ENCODE measurements at places on chromosomes 7 and 10.
A peak's percentile ranks its signal among the peaks of the same experiment; 100 is the strongest.

- peak; percentile 80 for DNase-seq
Observed at GRCh38 chr10:25493122-25493893, 318.5 kb downstream of the GPR158 start.

DNA sequence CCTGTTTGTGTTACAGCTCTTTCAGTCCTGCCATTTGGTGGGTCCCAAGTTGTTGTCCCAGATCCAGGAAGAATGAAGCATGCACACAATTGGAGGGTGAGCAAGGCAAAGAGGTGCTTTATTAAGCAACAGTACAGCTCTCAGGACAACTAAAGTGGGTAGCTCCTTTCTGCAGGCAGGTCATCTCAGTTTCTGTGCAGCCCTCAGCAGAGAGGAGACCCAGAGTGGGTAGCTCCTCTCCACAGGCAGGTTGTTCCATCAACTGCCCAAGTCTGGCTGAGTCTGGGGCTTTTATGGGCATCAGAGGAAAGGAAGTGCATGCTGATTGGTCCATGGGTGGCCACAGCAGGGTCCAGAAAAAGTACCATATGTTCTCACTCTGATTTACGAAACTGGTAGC lies 624.5 kb downstream of the LRMDA start:
- DNase-seq, result no peak

DNA sequence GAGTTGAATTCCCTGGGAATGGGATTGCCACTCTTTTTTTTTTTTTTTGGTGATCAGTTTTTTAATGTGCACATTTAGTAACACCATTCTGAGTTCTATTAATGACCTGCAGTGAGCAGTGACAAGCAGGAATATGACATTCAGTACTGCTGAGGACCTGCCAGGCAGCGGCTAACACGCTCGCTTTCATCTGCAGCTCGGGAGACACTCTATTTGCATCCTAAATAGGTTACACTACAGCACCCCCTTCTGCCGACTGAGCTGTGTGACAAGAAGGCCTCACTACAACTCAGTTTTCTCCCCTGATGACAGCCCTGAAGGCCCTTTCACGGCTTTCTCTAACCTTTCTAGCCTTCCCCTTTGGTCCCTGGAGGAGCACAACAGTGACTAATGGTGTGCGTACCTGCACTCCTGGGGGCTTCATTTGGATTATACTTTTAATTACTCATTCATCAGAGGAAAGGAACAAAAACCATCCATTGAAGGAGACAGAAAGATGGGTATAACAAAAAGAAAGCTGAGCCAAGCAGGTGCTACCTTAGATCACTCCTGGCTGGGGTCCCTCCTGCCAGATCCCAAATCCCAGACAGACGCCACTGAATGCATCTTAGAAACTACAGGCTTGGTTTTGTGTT lies 872.4 kb downstream of the LRMDA start:
- peak; percentile 88 for DNase-seq

DNA sequence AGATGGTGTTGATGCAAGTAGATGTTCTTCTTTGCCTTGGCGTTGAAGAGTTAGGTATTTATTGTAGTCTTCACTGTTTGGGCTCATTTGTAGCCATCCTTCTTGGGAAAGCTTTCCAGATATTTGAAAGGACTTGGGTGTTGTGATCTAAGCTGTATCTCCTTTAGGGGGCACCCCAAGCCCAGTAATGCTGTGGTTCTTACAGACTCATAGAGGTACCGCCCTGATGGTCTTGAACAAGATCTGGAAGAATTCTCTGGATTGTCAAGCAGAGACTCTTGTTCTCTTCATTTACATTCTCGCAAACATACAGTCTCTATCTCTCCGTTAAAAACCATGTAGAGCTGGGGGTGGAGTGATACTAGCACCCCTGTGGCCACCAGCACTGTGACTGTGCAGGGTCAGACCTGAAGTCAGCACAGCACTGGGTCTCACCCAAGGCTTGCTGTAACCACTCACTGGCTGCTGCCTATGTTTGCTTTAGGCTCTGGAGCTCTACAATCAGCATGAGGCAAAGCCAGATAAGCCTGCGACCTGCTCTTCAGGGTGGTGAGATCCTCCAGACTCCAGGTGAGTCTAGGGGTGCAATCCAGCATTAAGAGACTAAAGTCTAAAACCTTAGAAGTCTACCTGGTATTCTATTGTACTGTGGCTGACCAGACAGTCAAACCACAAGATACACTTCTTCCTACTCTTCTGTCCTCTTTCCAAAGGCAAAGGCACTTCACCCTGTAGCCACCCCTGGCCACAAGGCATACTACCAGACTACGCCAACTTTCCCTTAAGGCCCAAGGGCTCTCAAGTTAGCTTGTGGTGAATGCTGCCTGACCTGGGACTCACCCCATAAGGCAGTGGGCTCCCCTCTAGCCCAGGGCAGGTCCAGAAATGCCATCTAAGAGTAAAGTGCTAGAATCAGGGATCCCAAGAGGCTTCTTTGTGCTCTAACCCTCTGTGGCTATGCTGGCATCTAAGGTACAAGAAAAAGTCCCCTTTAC lies 209.7 kb upstream of the TMEM196 start:
- peak; percentile 64 for DNase-seq

- no peak for DNase-seq
Observed at GRCh38 chr7:47322731-47323130, 259.2 kb downstream of the TNS3 start.

DNA sequence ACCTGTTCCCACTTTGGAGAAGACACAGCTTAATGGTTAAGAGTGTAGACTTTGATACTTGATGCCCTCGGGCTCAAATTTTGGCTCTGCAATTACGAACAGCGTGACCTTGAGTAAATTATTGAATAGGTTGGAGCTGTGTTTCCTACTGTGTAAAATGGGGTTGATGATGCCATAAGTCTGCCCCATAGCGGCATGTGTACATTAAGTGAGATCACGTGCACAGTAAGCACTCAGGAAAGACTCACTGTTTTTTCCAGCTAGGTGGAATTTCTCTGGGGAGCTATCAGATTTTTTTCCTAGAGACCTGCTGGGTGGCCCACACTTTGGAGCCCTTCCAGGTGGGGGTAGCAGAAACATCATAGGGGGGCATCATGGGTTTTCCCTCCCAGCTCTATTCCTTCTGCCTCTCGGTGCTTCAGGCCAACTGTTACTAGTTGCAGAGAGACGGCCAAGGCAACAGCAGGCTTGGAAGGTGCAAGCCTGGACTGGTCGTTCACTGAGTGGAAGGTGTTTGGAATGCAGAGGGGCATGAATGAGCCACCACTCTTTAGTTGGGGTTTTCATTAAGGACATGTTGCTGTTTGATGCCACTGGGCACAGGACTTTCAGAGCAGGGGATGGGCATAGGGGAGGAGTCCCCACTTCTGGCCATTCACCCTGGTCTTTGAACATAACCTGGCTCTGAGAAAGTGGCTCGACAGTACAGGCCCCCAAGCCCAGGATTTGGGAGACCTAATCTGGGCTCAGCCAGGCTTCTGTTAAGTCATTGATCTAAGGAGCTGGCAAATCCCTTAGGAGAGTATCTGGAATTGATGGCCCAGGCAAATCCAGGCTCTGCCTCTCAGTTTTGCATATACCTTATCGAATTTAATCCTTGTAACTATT lies 64.0 kb downstream of the SYPL1 start:
- no peak for DNase-seq

DNA sequence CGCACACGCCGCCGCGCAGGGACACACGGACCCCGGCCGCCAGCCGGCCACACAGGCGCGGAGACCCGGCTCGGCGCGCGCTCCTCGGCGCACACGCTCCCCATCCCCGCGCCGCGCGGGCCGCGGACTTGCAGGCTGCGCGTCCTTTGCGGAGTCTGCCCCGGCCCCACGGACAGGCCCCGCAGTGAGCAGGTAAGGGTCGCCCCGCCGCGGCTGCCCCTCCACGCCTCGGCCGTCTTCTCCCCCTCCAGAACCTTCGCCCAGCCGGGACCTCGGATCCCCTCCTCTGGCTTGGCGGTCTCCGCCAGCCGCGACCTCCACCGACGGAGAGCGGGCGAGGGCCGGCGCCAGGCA lies 356 bp downstream of the ADCYAP1R1 start:
- DNase-seq, result no peak

- no peak for DNase-seq
Observed at GRCh38 chr10:24625778-24626177, 97.9 kb downstream of the ARHGAP21 start.

GRCh38 chr10:7857262-7857661 lies 39.0 kb downstream of the TAF3 start:
- no peak for DNase-seq

GRCh38 chr10:7092603-7093002 lies 318.2 kb downstream of the SFMBT2 start:
- no peak for DNase-seq

DNA sequence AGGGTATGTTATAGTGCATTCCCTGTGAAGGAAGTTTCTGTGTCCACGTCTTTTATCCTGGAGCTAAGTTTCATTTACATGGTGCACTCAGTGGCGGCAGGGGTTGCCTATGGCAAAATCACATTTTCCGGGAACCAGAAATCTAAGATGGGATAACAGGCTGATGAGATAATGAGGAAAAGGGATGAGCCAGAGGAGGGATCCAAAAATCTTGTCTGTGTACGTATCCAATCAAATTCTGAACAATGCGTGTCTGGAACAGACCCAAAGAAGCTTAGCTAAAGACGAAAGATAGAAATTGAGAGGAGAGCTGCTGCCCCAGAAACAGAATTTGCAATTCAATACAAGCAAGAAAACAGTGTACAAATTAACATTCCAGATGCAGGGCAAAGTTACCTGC lies 16.1 kb downstream of the LANCL2 start:
- DNase-seq, result no peak

GRCh38 chr7:41910940-41911600 lies 208.2 kb upstream of the INHBA start:
- no peak for DNase-seq

DNA sequence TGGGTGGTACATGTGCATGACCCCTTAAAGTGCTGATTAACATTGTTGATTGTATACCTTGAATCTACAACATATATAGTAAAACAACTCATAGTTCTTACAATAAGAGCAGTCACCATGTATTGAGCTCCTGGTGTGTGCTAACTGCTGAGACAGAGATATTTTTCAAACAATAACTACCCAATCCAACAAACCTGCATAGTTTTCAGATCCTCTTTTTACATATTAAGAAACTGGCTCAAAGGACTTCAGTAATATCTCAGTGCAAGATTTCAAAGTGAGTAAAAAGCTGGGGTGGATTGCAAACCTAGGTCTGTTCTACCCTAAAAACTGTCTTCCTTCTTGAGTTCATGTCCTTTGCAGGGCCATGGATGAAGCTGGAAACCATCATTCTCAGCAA lies 272.2 kb downstream of the SNX13 start:
- no peak for DNase-seq

GRCh38 chr10:63940277-63940922 lies 419.2 kb downstream of the REEP3 start:
- no peak for DNase-seq

DNA sequence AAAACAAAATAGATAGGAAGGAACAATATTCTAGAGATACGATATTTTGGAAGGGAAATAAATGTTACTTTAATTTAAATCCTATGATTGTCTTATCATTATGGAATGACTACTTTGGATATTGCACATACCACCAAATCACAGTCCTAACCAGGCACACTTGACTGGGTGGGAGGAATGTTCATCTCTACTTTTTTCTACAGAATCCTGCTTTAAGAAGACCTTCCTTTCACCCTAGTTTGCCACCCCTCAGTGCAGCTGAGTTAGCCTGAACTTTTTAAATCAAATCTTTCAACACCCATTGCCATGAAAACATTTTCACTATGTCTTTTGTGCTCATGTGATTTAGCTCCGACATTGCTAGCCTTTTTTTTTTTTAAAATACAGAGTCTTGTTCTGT lies 38.1 kb downstream of the RELN start:
- DNase-seq, result no peak

DNA sequence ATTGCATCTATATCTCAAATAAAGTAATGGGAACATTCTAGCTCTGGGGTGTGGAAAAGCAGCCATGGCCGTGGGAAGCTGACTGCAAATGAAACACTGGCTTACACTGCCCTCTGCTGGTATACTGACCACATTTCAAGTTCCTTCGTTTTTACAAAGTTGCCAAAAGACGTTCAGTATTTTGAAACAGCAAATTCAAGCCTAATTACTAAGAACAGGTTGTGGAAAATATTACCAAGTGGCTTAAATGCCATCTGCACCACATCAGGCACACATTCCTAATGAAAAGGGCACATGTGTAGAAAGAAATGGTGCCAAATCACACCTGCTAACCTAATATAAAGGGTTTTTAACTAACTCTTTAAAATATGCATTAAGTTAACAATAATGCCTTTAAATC lies 83.9 kb downstream of the JAZF1 start:
- DNase-seq, result peak; percentile 42

- no peak for DNase-seq
Observed at GRCh38 chr10:31760674-31761081, 168.0 kb downstream of the ARHGAP12 start.

DNA sequence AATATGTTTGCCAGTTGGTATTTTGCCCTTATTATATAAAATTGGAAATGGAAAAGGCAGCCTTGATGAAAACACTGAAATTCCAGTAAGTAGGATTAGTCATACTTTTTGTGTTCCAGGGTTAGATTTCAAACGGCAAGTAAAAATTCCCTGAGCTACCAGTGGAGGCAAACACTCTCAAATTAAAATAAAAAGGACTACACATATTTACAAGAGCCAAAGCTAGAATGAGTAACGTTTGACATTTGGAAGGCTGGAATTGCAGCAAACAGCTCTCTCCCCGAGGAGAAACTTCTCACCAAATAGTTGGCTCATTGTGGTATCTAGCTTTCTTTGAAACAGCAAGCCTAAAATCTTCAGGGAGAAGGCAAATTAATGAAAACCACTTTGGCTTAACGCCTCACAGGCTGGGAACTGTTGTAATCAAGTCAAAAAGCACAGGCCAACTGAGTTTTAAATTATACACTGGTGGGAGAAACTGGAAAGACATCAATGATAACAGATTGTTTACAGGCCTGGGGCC lies 288.4 kb downstream of the SNX13 start:
- peak; percentile 41 for DNase-seq

GRCh38 chr10:88111294-88111693 lies 247.9 kb downstream of the PTEN start:
- no peak for DNase-seq

DNA sequence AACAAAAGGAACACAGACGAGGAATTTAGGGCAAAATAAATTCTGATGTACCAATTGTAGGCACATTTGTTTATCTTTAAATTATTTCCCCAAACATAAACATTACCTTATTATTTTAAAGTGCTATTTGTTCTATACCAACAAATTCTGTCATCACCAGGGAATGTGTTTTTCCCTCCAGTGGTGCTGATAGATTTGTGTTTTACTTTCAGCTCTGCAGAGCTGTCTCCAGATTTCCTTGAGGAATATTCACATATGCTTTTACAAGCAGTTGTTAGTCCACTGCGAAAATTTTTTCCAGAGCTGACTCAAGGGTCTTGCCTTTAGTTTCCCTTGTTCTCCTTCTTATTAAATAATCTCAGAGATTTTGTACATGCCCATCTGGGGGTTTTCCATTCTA lies 362.8 kb downstream of the PHF14 start:
- no peak for DNase-seq

All from ELF-1 (cell line).